ENCODE measurements at places on chromosomes 5 and 9.

- no peak for DNase-seq
Observed at GRCh38 chr9:111873901-111874300, 22.7 kb upstream of the UGCG start.

- no peak for DNase-seq
Observed at GRCh38 chr9:87602933-87603643, 105.4 kb downstream of the DAPK1 start.

GRCh38 chr9:15915711-15916110 is 362.9 kb downstream of the CCDC171 start:
- no peak for DNase-seq

DNA sequence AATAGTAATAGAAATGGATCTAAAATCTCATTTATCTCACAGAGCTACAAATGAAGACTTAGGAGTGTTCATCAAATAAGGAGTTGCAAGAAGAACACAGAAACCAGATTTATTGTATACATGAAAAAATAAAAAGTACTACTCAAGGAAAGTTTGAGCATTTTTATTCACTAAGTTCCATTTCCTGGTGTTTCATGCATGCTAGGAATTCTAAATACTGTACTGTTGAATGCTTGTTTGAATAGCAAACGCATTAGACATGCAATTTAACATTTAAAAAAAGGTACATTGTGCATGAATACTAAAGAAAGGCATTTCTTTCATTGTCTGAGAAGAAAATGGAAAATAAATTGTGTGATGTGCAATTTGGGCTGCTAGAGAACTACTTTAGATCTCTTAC is 52.1 kb downstream of the C6 start:
- DNase-seq, result no peak

GRCh38 chr5:176959051-176959450 is 47.5 kb downstream of the UIMC1 start:
- no peak for DNase-seq

DNA sequence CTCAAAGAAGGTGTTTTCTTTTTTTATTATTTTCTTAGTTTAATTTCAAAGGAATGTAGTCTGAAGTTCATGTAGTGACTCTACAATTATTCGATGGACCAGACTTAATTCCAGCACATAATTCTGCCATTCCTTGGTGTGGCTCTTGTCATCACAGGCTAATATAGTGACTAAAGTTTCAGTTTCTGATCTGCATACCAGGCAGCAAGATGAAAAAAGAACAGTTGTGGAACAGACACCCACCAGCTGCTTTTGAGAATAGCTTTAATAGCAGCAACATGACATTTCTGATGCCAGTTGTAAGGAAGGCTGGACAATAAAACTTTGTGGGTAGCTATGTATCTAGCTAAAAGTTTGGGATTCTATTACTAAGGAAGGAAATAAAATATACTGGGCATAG is 676.3 kb upstream of the GRAMD2B start:
- DNase-seq, result no peak

DNA sequence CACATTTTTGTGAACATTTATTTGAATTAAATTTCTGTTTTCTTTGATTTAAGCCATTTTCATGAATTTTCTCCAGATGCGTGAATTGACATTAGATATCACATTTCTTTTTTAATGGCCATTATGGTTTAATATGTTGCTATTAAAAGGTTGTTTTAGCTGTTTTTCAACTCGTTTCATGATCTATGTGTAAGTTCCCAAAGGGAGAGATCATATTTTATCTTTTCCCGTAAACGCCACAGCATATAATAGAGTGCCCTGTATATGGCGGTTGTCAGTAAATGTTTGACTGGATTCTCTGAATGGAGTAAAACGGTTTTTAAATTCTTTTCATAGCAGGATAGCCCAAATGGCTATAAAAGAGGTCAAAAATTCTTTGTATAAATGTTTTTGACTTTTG is 35.8 kb downstream of the ZCCHC7 start:
- DNase-seq, result no peak

DNA sequence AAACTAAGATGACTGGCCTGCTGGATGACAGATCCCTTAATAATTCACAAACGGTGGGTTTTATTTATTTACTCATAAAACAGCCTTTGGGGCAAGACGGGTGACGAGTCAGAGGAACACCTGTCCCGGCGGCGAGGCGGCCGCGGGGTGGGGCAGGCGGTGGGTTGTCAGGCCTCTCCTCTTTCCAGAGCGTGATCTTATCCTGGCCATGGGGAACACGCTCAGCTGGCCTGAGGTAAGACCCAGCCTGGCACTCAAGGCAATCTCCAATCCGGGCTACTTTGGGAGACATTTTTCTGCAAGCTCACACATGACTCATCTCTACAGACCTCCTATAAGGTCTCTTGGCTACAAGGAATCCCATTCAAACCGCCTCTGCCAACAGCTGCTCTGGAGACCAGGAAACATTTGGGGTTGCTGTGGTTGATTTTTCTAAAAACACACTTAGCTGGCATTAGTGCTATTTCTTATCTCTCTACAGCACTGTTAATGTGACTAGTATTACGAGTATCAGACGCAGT is 6.3 kb downstream of the RAPGEF1 start:
- peak; percentile 72 for DNase-seq

DNA sequence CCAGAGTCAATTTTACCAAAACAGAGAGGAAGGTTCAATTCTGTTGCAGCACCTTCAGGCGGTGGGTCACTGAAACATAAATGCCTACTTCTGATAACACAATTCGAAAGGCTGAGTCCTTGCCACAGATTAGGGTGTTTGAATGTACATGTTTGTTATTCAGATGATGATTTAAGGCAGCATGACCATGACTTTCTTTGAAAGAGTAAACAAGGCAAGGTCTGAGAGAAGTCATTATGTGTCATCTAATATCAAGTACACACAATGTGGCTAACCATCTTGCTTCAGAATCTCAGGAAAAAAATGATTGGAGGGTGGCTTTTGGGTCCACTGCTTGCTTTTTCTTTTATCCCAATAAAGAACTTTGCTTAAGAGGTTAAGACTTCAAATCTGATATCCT is 457.5 kb downstream of the TAF11L14 start:
- DNase-seq, result no peak

- peak; percentile 8 for DNase-seq
Observed at GRCh38 chr9:13705918-13706317, 426.4 kb upstream of the MPDZ start.

DNA sequence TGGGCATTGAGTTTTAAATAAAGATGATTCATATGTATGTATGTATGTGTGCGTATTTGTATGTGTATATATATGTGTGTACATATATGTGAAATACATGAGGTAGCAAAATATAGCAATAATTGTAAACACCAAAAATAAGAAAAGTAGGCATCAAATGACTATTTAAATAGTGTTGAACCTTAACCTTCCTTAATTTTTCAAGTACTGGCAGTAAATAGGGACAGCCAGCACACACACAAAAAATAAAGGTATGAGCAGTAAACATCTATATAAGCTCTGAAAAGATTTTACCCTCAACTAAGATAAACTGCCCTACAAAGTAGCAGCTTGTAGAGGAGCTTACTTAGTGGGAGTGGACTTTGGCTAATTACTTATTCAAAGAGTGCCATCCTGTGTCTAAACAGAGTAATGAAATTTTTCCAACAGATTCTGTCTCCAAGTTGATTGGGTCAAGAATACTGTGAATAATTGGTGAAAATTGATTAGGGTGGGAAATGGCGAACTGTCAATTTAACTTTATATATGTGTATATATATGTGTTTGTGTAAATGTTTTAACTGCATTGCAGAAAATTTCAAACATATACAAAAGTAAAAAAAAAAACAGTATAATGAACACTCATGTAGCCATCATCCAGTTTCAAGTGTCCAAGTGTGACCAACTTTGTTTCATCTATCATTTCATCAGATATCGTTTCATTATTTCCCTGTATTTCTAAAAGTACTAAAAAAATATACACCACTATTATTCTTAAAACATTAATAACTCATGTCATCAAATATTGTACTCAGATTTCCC is 2.0 kb upstream of the ADAMTS6 start:
- no peak for DNase-seq

- peak; percentile 73 for DNase-seq
Observed at GRCh38 chr9:33211695-33212393, 28.1 kb upstream of the SPINK4 start.

- no peak for DNase-seq
Observed at GRCh38 chr5:177501874-177502678, 4.7 kb upstream of the PDLIM7 start.

DNA sequence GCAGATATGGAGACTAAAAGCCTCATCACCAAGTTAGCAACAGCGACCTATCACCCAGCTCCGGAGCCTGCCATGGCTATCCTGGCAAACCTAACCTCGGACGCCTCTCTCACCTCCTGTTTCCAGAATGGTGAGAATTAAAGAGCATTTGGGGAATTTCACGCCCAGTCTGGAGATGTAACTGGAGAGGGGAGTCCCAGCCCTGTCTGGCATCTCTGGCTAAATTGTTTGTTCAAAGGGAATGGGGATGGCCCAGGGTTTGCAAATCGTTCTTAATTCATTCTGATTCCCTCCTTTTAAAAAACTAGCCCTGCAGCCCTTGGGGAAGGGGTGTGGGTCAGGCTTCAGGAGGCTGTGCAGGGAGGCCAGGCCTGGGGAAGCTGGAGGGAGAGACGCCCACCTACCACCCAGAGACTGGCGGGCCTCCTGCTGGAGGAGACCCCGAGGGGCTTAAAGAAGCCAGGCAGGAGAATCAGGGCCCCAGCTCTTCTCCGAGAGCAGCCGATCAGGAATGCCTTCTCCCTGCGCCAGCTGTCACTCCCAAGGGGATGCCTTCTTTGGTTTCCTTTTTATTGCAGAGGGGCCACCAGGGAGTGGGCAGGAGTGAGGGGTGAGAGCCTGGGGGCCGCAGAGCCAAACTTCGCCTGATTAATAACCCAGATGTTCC is 964 bp upstream of the COL5A1 start:
- DNase-seq, result peak; percentile 71

GRCh38 chr9:114093761-114094505 is 5.2 kb downstream of the KIF12 start:
- no peak for DNase-seq

DNA sequence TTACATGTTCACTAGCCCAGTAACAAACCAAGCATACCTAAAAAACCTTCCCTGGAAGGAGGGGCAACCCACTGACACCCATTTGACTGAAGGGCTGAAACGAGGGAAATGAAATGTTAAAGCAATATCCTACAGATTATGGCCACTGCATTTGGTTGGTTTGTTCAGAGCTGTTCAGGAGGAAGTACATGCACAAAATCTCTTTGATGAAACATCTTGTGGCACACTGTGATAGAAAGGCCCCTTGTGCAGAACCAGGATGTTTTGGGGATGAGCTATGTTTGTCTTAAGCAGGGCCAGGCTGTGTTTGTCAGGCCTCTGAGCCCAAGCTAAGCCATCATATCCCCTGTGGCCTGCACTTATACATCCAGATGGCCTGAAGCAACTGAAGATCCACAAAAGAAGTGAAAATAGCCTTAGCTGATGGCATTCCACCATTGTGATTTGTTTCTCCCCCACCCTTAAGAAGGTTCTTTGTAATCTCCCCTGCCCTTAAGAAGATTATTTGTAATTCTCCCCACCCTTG is 467.3 kb upstream of the PIK3R1 start:
- DNase-seq, result peak; percentile 58

DNA sequence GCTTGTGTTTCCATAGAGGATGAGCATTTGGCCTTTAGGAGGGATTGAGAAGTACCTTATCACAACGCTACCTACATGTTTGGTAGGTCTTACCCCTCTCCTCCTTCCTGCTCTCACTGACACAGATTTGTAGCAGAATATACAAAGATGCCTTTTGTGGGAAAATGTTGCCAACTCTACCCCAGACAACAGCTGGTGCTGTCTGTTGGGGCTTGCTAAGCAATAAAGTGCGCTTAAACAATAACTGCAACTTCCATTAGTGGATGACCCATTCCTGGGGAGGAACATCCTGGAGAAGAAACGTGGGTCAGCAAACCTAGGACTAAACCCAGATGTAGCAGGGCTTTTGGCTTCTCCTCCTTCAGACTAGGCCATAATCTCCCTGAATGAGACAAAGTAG is 174.3 kb downstream of the EFNA5 start:
- DNase-seq, result no peak

- no peak for DNase-seq
Observed at GRCh38 chr5:167850911-167851310, 440.5 kb upstream of the WWC1 start.

DNA sequence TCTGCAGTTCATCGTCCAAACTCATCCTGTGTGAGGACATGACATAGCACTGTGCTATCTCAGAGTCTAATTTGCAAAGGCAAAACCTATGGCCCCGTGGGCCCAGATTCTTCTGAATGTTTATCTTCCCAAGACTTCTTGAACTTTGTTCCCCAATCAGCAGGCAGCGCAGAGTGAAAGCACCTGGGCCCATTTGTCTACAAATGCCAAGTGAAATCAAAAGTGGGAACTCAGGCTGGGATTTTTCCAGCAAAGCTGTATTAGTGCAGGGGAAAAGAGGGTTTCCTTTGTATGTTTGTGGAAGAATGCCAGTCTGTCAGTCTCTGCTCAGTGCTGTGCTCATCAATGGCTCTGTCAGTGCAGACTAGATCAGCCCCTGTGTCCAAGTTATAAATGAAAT is 55.8 kb downstream of the FOXD1 start:
- DNase-seq, result no peak

GRCh38 chr9:118183576-118183975 is 479.4 kb downstream of the TLR4 start:
- DNase-seq, result no peak

GRCh38 chr9:83521011-83521410 is 17.2 kb downstream of the FRMD3 start:
- DNase-seq, result no peak

- peak; percentile 65 for DNase-seq
Observed at GRCh38 chr5:124592891-124593290, 153.5 kb downstream of the ZNF608 start.

DNA sequence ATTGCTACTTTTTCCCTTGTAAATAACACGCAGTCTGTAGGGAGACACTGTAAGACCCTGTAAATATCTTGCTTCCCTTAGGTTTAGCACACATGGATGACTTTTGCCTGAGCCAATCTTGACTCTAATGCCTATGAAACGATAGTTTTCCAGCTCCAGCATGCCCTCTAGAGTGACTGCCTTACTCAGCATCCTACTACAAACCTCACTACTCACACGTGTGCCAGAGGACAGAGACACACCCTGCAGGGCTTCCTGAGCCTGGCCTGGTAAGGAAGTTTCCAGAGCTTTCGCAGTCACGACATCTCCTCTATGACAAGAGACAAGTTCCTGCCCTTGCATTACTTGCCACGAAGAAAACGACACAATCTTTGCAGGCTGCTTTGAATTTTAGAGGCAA is 138.1 kb downstream of the ATPSCKMT start:
- DNase-seq, result peak; percentile 55
